ENCODE measurements at places on chromosomes 3 and 15.

- DNase-seq, result no peak
These were observed 607 bp upstream of the PPP1R14D start for GRCh38 chr15:40829115-40829514.

DNA sequence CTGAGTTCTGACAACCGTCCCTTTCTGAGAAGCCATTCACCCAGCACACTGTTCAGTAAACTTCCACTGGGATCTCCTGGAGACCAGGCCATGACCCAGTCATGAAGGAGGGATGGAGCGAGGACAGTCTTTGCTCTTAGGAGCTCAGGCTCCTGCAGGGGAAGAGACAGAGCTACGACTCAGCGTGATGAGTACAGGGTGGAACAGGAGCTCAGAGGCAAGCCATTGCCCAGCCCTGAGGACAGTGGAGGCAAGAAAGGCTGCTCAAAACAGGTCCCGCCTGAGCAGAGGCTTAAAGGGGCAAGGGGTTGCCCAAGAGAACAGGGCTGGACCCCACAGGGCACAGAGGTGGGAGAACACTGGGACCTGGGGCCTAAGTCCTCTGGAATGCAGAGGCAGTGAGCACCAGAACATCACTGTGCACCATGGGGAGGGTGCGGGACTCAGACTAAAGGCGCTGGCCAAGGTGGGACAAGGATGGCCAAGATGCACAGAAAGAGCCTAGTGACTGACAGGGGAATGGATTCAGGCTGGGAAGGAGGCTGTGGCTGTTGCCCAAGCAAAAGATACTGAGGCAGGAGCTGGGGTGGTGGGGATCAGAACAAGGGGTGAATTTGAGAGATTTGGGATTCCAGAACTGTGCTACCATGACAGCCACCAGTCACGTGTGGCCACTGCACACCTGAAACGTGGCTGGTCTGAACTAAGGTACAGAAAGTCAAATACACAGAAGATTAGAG, 25.8 kb downstream of the TMEM43 start:
- no peak for DNase-seq

DNA sequence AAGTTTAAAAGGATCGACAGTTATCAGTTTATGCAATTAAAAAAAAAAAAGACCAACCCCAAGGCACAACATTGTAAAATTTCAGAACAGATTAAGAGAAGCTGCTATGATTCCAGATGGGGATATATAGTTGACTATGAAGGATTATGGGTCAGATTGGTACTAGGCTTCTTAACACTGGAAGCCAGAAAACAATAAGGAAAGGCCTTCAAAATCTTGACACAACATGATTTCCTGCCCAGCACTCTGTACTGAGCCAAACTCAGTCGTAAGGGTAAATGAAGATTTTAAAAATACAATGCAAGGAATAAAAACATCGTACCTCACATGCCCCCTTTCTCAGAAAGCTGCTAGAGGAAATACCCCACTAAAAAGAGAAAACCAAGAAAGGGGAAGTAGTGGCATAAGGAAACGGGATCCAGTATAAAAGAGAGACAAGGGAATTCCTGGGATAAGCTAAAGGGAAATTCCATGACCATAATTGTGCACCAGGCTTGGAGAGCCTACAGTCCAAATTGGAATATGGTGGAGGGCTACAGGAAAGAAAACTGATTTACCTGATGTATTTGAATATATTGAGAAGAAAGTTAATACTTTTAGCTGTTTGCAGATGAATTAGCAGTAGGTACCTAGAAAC, 27.9 kb downstream of the PIAS1 start:
- no peak for DNase-seq

- no peak for DNase-seq
These were observed 43.7 kb downstream of the PARP15 start for GRCh38 chr3:122621112-122621511.

- no peak for DNase-seq
These were observed 294.9 kb upstream of the SGO1 start for GRCh38 chr3:20480786-20481365.

- no peak for DNase-seq
These were observed 18.7 kb upstream of the HES1 start for GRCh38 chr3:194117104-194117845.

- DNase-seq, result no peak
These were observed 19.1 kb downstream of the FAM81A start for GRCh38 chr15:59457103-59457502.

Measured in T-helper 9 cell (primary cell).